Kidney capillary endothelial cell (primary cell): ENCODE measurements at places on chromosomes 6 and 20.

GRCh38 chr6:126307849-126308248 is 32.1 kb upstream of the CENPW start:
- DNase-seq = peak; percentile 4

GRCh38 chr6:69974193-69974592 is 107.8 kb downstream of the COL19A1 start:
- no peak for DNase-seq

- DNase-seq = no peak
These were observed 4.2 kb downstream of the OCSTAMP start for GRCh38 chr20:46546298-46546697.

DNA sequence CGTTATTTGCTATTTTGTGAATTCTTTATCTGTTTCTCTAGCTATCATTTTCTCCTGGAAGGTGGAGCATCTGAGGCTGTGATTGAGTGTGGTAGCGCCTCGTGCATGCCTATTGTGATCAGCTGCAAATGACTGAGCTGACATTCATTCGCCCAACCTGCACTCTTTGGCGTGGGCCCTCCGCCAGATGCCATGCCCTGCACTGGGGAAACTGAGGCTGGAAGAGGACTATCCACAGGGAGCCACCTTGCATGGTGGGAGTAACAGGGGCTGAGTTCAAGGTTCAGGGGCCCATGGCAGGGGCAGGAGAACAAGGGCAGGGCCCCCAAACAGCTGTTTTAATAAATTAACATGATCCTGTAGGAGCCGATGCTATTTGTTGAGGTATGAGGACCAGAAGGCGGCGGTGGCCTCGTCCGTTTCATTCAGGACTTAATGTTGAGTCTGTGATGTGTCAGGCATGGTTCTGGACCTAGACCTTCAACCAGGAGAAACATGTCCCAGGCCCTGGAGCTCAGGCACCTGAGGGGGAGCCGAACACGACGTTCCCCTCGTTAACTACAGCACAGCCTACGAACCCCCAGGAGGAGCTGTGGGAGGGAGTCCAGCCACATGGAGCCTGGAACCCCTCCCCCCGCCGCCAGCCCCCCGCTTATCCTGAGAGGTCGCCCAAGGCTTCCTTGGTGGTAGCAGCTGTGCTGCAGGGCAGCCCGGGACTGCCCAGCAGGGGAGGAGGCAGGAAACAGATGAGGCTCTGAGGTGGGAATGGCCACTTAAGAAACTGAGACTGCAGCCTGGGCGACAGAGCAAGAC is 242.9 kb downstream of the CDH4 start:
- DNase-seq = no peak

GRCh38 chr20:45933266-45934045 is 1.0 kb upstream of the PCIF1 start:
- DNase-seq = peak; percentile 69

- DNase-seq = no peak
These were observed 157.8 kb upstream of the SALL4 start for GRCh38 chr20:51960047-51960675.

GRCh38 chr6:148593130-148593812 is 153.6 kb upstream of the UST start:
- no peak for DNase-seq

DNA sequence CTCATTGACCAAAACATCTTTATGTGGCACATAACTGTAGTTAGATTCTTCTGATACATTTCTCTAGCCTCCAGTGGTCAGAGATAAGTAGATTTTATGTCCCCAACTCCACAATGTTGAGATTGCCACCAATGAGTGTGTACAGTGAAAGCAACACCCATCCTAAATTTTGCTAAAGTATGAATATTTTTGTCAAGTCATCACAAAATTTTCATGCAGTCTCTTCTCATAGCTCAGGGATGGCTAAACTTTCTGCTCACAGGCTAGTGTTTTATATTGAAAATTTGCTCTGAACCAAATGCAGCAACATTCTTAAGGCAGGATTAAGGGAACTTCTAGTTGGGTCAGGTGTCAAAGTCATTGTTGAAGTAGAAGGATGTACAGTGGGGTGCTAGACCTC is 203.6 kb downstream of the NKAIN2 start:
- no peak for DNase-seq

GRCh38 chr6:85191656-85192055 is 258.2 kb upstream of the NT5E start:
- no peak for DNase-seq

GRCh38 chr6:162640756-162641155 is 86.8 kb downstream of the PRKN start:
- DNase-seq = no peak

GRCh38 chr6:10429638-10430427 is 15.0 kb upstream of the TFAP2A start:
- DNase-seq = peak; percentile 50

- DNase-seq = peak; percentile 65
These were observed 1.9 kb upstream of the ELOVL4 start for GRCh38 chr6:79949233-79949632.

- no peak for DNase-seq
These were observed 52.5 kb upstream of the SLC22A16 start for GRCh38 chr6:110528930-110529325.

DNA sequence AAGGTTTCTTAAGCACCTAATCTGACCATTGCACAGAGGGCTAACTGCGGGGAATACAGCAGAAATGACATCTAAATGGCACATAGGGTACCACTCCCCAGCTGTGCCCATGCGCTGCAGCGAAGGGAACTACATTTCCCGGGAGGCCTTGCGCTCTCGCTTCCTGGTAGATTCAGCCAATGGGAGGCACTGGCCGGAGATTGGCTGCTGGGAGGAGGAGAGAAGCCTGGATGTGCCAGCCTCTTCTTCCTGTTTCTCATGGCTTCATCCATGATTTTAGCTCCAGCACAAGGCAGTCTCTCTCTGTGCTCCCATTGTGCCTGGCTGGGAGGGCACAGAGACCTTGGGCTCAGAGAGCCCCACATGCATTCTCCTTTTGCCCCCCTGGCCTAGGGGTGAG is 101.7 kb upstream of the FOXA2 start:
- DNase-seq = peak; percentile 67

DNA sequence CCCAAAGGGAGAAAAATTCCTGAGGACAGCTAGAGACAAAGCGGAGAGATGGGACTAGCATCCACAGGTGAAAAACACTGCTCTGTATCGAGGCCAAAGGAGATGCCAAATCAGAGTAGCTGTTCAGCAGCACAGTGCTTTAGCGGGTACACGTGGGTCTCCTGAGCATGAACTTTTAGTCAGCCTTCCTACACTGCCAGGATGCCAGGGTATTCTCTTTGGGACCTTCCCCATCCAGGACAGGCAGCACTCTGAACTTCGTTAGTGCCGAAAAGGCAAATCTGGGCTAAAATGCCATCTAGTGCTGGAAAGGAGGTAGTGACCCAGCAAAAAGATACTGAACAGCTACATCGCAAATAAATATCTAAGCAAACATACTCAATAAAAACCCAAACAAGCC is 64.9 kb downstream of the C6orf58 start:
- DNase-seq = peak; percentile 19

DNA sequence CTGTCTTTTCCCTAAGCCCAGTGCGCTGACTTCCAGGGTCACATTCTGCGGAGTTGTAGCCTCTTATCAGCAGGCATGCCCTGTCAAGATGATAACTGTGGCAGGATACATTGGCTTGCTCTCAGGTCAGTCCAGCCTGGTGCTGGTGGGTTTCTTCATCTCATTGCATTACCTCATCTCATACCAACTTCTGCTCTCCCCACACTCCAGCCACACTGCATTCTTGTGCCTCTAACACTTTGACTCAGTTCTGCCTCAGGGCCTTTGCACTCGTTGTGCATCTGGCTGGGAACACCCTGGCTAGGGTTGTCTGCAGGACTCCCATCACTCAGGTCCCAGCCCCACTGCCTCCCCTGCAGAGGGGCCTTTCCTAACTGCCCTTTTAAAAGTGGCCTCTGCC is 110.3 kb upstream of the BACH2 start:
- DNase-seq = no peak

GRCh38 chr6:80714513-80714912 is 608.0 kb downstream of the BCKDHB start:
- DNase-seq = no peak

DNA sequence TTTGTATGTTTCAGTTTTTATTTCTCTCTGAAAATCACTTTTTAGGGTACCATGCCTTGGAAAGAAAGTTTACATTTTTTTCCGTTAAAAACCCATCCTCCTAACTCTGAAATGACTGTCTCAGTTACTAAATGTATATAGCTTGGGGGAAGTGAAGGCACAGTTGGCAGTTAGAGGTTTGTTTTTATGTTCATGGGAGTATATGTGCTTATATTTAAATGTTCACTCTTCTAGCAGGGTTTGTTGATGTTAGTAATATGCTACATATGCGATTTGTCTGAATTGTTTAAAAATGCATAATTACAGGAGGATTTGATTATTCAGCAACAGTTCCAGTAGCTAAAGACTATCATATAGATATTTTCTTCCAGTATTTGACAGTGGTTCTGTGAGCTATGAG is 31.1 kb downstream of the CDKAL1 start:
- DNase-seq = no peak

DNA sequence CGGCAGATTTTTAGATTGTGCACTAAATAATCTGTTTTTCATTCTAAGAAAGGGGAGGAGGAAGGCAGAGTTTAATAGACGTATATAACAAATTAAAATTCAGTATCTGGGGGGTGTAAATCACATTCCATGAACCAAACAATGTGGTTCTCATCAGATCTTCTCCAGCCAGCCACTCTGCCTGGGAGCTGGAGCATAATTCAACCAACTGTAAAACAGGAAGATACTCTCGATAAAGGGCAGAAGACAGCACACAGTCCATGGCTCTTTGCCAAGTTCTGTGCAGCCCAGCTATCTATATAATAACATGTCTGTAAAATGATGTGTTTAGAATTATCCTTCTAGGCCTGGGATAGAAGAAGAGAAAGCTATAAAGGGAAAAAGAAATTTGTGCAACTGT is 289.9 kb upstream of the ZFP64 start:
- DNase-seq = no peak

- no peak for DNase-seq
These were observed 283.8 kb downstream of the CDC5L start for GRCh38 chr6:44671333-44671732.

GRCh38 chr6:88611721-88612120 is 351.7 kb downstream of the RNGTT start:
- no peak for DNase-seq

- peak; percentile 9 for DNase-seq
These were observed 1066.8 kb upstream of the CITED2 start for GRCh38 chr6:140441256-140441655.

- DNase-seq = no peak
These were observed 132.6 kb upstream of the RAB32 start for GRCh38 chr6:146410851-146411595.

DNA sequence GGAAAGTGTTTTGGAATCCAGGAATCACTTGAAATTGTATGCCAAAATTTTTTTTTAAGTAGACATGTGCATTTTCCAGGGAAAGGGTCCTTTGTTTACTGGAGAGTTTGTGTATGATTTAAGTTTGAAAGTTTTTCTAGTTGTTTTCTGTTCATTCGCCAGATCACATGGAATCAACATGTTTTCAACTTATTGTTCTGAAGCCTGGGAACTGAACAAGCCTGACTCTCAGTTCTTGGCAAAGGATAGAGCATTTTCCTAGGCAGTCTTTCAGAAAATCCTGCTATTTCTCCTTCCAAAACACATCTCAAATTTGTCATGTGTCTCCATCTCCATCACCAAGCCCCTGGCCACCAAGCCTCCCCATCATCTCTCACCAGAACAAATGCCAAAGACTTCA is 374.8 kb downstream of the MAFB start:
- DNase-seq = no peak

DNA sequence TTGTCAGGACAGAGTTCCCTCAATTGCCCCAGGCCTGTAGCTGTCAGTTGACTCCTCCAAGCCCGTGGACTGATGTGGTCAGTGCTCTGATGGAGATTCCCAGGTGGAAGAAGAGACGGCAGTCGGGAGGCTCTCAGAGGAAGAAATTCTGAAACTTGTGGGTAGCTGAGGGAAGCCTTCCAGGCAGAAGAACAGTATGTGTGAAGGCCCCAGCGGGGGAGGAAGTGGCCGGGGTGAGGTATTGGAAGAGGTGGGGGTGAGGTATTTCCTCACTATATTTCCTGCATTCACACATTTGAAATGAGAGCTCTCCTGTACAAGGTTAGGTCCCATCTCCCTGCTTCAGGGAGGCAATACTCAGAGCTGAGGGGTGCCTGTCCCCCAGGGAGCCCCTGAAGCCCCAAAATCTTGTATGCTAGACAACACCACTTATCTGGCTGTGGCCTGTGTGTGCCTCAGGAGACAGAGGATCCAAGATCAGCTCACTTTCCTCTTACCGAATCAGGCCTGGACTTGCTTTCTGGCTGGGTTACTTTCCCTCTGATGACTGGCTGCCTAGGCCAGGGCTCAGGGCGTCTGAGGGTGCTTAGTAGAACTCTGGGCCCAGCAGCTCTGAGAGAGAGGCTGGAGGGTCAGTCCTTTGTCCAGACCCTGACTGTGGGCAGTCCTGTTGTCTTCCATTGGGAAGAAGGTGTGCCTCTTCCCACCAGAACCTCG is 49.3 kb upstream of the MYL9 start:
- no peak for DNase-seq

DNA sequence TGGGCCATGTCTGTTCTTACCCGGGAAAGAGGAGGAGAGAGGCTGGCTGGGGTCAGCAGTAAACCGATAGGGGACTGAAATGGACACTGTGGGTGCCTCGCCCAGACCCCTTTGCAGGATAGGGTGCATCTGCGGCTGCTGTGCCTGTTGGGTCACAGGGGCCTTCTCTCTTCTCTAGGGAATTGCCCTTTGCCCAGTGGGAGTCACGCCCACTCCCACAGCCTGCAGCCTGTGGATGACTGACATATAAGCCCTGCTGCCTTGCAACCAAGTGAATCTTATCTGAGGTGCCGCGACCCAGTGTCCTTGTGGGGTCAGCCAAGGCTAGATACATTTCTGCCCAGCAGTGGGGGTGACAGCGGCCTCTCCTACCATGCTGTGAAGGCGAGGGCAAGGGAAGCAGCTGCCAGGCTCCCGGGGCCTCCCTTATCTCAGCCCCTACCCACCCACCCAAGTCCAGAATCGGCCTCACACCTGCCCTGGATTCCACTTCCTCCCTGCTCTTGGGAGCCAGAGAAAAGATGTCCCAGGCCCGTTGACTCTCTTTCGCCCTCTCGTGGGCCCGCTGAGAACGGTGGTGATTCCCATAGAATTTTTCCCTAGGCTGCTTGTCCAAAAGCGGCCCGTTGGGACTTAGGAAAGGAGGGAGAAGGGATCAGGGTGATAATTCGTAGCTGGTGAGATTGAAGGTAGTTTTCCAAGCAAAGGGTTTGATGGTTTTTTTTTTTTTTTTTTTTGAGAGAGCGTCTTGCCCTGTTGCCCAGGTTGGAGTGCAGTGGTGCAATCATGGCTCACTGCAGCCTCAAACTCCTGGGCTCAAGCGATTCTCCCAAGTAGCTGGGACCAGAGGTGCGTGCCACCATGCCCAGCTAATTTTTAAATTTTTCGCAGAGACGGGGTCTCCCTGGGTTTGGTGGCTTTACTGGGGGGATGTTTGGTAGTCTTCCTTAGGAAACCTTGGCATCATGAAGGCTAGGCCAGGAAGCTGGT is 76.4 kb upstream of the RNF24 start:
- no peak for DNase-seq

- DNase-seq = no peak
These were observed 52.4 kb downstream of the LY86 start for GRCh38 chr6:6640926-6641325.
